ENCODE measurements at places on chromosomes 7 and 10.
A peak's percentile ranks its signal among the peaks of the same experiment; 100 is the strongest.

DNA sequence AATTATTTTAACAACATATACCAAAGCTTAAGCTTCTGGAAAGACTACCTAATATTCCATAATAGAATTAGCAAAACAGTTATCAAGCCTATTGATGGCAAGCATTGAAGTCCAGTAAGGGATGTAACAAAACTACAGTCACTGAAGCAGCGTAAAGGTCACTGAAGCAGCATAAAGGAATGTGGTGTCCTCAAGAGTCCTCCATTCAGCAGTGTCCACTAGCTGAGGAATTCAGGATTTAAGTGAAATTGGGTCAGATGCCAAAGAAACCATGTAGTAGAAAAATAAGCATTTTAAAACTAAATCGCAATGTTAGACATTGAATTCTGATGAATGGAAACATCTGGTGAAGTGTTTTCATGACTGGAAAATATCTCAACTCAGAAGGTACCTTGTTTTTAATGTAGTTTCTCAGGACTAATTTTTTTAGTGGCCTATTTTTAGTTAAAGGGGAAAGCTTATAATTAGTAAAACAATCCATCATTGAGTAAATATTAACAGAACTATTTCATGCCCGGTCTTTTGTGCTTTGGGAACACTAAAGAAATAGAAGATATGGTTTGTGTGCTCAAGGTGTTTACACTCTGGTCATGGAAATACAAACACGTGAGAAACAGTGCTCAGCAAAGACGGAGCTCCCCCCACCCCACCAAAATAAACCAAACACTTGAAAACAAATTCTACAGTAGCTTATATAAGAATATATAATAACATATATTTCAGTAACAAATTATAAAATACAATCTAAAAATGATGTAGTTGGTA is 121.4 kb downstream of the CDK14 start:
- no peak for DNase-seq

DNA sequence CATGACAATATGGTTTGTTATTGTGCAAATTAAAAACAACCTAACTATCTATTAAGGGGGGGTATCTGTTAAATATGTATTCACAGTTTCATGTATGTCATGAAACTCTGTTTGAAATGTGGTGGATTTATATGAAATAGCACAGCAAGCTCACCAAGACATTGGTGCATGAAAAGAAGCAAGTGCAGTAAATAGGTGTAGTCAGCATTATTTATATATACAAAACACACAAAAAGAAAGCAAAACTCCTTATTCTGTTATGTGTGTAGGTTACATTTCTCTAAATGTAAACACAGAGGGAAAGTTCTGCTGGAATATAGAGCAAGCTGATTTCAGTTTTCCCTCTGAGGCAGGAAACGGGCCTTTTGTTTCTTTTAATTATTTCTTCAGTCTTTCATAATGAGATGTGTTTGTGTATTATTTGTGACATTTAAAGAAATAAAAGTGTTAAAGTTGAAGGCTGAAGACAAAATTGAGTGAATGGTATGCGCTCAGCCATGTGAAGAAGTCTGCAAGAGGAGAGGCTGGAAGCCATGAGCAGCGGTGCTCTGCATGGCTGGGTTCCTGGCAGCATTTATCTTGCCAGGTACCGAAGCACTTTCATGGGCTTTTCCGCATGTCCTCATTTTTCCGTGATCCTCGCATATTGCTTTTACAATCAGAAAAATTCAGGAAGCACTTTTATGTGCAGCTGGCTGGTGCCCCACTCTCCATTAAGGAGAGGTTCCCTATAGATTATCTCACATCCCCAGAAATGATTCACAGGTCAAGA is 38.5 kb downstream of the GRID1 start:
- no peak for DNase-seq

GRCh38 chr10:28678687-28679457 is 1.6 kb downstream of the BAMBI start:
- peak; percentile 25 for DNase-seq

DNA sequence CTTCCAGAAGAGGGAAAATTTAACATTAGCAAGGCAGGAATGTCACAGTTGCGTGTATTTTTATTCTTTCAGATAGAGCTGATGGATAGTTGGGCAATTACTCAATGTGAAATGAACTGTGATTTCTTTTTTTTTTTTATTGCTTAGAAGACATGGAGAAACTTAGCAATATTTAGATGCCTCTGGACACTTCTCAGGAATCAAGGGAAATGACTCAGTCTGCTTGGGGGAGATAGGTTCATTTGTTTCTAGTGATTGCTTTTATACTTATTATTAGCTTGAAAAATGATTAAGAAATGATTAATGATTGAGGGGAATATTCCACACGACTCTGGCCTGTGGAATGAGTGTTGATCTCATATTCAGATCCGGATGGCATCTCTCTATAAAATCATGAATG is 33.1 kb upstream of the TBX20 start:
- no peak for DNase-seq

- DNase-seq: no peak
These were observed 2.1 kb upstream of the JMJD1C start for GRCh38 chr10:63467841-63468240.

DNA sequence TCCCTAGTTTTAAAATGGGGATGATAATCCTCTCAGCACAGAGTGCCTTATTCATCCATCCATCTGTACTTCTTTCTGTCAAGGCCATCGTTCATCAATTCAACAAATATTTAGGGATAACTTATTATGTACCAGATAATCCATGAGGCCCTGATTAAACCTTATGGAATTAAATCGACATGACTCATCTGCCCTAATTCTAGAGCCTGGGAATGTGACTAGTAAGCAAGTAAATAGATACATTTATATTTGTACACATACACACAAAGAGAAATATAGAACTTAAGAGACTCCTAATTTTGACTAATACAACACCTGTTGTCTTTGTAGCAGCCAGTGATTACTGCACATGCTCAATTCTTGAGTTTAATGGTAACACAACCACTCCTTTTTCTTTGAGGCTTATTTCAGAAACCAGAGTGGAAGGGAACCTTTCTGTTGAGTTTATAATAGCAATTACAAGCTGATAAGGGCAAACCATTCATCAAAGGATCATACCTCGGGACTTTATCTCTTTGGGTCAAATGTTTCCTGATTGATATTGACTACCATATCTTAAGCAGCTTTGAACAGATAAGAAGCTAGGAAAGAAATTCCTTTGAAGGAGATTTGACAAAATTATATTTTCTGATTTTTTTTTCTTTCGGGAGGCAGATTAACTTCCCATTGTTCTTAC is 122.7 kb downstream of the ARID5B start:
- peak; percentile 90 for DNase-seq

- peak; percentile 60 for DNase-seq
These were observed 3.2 kb downstream of the ITPRIP start for GRCh38 chr10:104334965-104335650.

- no peak for DNase-seq
These were observed 104.7 kb upstream of the ARID5B start for GRCh38 chr10:61796785-61797184.

DNA sequence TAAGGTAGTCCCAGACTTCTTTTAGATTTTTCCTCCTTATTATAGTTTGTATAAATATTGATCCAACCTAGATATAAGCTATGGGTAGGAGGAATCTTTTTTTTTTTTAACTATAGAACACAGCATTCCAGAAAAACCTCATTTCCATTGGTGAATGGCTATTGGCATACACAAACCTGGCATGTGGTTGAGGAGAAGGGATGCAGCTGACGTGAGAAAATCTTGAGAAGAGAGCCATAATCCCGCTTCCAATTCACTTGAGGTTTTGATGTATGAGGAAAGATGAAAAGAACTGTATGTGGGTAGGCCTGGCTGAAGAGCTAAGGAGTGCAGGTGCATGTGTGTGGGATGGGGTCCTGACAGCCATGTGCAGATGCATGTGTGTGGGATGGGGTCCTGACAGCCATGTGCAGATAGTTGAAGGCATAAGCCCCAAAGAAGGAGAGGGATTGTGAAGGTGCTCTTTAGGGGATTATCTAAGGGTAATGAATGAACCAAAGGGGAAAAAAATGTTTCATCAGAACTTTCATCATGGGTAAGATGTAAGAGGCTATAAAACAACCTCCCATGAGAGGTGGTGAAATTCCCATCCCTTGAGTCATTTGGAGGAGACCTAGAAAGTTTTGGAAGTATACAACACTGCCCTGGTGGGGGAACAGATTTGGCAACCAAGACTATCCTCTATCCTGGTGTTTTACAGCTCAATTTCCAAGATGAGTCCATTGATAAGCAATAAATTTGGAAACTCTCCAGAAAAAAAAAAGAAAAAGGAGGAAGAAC is 3.8 kb upstream of the PKD2L1 start:
- no peak for DNase-seq

DNA sequence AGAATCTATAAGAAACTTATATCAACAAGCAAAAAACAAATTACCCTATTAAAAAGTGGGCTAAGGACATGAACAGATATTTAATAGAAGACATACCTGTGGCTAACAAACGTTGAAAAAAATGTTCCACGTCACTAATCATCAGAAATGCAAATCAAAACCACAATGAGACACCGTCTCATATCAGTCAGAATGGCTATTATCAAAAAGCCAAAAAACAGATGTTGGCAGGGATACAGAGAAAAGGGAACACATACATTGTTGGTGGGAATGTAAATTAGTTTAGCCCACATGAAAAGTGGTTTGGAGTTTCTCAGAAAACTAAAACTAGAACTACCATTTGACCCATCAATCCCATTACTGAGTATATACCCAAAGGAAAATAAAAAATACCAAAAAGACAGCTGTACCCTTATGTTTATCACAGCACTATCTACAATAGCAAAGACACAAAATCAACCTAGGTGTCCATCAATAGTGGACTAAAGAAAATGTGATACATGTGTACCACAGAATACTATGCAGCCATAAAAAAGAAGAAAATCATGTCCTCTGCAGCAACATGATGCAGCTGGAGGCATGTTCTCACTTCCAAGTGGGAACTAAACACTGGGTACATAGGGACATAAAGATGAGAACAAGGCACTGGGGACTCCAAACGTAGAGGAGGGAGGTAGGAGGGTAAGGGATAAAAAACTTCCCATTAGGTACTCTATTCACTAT is 83.8 kb upstream of the TMEM168 start:
- DNase-seq: no peak

DNA sequence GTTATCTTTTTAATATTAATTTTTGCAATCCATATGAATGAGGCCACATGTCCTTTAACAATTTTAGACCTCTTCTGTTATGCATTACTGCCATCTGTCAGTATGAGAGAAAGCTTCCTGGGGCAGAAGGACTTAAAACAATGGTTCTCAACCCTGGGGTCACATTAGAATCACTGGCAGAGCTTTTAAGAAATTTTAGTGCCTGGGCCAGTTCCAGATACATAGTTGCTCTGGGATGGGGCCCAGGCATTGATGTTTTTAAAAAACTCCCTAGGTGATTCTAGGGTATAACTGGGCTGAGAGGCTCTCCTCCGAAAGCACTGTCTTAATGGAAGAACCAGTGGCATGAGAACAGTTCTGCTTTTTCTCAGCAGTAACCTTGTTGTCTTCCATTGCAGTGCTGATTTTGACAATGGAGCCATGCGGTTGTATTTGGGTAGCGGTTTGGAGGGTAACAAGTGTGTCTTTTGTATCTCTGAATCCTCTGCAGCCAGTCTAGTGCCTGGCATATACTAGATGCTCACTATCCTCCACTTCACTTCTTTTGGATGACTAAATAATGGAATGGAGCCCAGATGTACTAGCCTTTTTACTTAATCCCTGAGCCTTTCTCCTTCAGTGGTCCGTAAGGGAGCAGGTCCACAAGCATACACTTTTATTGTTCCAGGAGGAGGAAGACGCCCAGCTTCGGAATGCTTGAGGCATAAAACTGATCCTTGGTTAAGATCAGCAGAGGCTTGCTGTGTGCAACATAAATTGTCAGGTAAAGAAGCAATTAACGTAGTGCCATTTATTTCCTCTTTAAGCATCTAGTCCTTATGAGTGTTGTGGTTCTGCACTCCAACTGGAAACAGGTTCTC is 227.1 kb downstream of the AUTS2 start:
- no peak for DNase-seq

DNA sequence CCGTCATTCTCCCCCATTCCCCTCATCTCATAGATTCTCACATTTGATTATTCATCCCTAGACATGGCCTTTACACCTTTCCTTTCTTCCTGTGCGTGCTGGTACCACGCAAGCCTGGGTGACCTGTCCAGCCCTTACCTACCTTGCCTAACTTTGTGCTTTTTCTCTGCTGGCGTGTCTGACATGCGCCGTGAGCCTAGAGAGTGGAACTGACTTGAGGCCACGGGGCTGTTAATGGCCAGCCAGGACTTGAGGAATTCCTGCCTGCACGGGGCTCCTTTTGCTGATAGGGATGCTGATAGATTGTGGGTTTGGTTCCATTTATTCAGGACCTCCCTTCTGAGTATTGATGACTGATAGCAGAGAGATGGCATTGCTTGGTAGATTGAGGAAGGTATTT is 134.2 kb downstream of the DOCK1 start:
- no peak for DNase-seq

GRCh38 chr10:72472306-72472705 is 117.6 kb upstream of the DNAJB12 start:
- no peak for DNase-seq

DNA sequence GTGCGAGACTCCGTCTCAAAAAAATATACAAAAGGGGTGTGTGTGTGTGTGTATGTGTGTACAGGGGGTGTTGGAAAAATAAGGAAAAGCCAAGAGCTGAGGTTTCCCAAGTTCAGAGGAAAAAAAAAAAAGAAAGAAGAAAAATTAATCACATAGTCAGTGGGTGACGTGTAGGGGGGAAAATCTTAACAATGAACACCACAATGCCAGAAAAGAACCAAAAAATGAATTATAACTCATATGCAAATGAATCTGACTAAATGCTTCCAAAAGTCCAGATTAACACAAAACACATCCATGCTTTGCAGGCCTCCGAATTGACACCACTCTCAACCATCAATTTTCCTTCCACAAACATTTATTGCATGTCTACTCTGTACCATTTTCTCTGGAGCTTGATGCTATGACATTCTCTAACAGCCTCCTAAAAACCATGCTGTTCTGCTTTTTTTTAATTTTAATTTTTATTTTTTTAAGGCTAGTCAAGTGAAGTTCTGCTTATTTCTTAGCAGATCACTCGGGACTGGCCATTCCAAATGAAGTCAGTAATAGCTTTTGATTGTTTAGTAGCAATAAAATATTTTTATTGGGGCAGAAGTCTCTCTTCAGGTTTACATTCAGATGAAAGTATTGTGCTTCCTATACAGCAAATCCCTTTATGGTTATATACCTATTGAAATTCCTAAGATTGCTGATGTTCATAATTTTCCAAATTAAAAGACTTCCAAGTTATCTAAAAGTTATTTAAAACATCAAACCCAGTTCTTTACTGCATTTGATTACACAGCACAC is 133.8 kb downstream of the CNOT4 start:
- DNase-seq: no peak

GRCh38 chr7:37186753-37187152 is 261.9 kb downstream of the ELMO1 start:
- no peak for DNase-seq

- DNase-seq: no peak
These were observed 59.4 kb downstream of the FANK1 start for GRCh38 chr10:125955766-125956165.

- no peak for DNase-seq
These were observed 56.8 kb downstream of the MPP7 start for GRCh38 chr10:28246023-28246422.

- DNase-seq: peak; percentile 74
These were observed 91.1 kb upstream of the CACNA2D1 start for GRCh38 chr7:82534684-82535083.

Measured in PC-3 (cell line).